SHP77 treated with DMSO at 0.1 percent for 48 hours (cell line): ENCODE measurements at places on chromosomes 3 and 15.

- DNase-seq, result no peak
Observed at GRCh38 chr15:89127054-89127702, 38.9 kb downstream of the ABHD2 start.

- peak; percentile 49 for DNase-seq
Observed at GRCh38 chr15:66253418-66254088, at the start of gene MEGF11. Gene MEGF11 (minus strand): TSS chr15:66253750. CDS start chr15:66128403, 125,347 bp downstream.

- no peak for DNase-seq
Observed at GRCh38 chr3:17075907-17076306, 191.2 kb downstream of the PLCL2 start.

DNA sequence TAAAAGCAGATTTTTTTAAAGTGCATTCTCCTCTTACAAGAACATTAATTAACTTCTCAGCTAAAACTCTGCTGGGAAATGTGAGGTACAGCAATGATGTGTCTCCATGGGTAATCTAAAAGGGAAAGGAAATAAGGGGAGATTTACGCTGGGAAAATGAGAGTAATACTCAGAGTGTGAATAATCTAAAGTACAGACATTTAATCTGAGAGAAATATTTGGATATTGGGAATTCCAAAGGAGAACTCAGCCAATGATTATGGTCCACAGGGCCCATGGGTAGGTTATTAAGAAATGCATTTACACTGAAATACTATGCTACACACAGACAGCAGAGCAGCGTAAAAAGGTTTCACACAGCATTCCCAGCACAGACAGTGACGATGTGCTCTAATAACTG, 229.9 kb downstream of the MAGI1 start:
- no peak for DNase-seq

DNA sequence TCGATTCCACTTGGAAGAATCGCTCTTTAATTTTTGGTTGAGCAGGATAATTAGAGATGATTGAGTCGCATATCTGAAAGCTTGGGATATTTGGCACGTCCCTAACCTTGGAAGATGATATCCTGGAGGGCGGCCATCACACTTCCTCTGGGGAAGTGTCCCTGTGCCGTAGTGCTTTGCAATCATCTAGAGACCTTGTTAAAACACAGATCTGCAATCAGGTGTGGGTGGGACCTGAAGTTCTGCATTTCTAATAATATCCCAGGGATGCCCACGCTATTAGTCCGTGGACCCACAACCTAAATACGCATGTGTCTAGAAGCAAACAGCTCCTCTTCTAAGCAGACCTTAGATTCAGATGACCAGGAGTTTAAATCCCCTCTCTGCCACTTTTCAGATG, 20.5 kb downstream of the MYO1E start:
- DNase-seq, result no peak

DNA sequence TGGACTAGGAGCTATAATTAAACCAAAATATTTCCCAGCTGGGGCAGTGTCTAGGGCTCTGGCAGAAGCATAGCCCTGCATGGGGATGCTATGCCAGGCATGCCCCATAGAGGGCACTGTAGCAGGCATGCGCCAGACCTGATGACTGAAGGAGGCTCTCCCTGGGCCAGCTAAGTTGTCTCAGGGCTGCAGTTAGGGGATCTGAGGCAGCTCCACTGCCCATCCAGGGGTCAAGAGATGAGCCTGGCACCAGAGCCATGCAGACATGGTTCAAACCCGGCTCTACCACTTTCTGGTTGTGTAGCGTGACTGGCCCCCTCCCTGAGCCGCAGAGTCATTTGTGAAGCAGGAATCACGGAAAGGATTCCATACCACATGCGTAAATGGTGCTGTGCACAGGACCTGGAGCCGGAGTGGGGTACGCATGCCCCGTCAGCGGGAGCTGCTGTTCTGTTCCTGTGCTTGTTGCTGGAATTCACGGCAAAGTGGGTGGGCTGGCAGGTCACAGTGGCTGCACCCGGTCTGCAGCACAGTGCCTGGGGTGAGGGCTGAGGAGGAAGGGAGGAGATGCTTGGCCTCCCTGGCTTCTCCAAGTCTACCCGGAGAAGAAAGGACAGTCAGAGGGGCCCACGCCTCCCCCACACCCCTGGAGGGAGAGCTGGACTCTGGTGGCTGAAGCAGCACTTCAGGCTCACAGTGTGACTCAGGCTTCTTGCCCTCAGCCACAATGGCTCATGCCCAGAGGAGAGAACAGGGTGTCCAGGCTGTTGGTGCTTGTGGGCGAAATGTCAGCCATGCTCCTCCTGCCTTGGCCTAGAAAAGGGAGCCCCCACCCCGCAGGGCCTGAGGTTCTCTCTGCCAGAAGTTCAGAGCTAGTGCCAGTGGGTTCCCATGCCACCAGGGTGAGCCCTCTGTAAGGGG, 43.1 kb downstream of the DNASE1L3 start:
- no peak for DNase-seq

- DNase-seq, result no peak
Observed at GRCh38 chr15:42632105-42632675, 56.8 kb downstream of the STARD9 start.

DNA sequence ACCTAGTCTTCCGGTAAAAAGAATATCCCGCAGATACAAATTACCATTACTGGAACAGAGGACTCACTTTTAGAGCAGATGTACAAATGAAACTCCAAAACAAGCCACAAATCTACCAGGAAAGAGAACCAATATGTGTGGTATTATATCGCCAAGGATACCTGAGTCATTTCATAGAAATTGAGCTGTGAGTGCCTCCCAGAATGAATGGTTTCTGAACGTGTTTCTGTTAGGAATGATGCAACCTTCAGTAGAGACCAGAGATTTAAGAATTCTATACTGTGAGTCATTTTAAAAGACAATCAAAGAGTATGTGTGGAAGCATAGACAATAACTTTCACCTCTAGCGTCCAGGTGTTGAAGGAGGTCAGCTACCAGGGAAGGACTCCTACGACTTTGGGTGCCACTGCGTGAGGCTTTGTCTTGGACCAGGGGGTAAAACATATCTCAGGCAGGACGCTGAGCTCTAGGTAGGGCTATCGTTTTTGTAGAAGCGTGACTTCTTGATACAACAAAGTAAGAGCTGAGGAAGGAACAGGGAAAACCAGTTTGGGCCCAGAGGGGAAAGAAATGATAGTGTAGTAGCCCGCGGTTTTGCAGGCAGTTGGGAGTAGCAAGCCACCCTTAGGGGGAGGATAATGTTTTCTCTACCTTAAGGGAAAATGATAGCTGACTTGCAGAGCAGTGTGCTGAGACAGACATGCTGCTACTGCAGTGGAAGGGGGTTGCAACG, 210.4 kb downstream of the TP63 start:
- no peak for DNase-seq

GRCh38 chr3:153247331-153248330, 85.6 kb downstream of the RAP2B start:
- DNase-seq, result no peak

DNA sequence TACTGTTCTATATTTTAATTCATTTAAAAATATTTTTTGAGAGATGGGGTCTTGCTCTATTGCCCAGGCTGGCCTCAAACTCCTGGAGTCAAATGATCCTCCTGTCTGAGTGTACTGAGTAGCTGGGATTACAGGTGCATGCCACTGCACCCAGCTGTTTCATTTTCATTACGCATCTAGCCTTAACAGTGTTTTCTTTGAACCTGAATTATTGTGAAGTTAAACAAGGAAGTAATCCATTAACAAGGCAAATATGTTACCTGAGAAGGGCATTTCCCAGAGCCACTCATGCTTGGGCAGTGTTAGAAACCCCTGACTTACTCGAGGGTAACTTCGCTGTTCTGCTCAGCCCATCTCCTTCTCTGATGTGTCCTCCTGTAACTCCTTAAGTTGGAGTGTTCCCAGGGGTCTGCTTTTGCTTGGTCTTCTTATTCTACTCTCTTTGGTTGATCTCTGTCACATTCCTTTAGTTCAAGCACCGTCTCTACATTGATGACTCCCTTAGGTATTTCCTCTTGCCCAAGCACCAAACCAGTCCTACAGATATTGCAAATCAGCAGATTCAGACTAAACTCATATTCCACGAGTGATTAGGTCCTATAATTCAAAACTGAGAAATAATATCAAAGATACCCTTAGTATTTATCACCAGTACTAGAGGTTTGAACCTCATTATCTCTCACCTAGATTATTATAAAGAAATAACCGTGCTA, 107.9 kb downstream of the STAC start:
- DNase-seq, result no peak

- peak; percentile 9 for DNase-seq
Observed at GRCh38 chr3:71397046-71397445, 186.5 kb downstream of the FOXP1 start.

DNA sequence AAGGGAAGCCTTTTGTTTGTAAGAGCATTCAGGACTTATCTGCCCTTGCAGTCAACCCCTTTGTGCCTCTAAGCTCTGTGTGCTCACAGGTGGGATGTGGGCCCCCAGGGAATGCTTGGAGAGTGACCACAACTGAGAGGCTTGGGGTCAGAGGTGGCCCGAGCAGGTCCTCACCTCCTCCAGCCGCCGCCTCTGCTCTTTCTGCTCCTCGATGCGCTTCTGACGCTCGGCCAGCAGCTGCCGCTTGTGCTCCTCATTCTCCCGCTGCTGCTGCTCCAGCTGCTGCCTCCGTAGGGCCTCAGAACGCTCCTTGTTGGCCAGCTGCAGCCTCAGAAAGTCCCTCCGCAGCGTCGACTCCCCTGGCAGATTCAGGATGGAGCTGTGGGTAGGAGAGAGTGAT, 130.8 kb upstream of the SLC2A2 start:
- peak; percentile 3 for DNase-seq

- no peak for DNase-seq
Observed at GRCh38 chr3:21067031-21067813, 683.8 kb downstream of the ZNF385D start.

- DNase-seq, result no peak
Observed at GRCh38 chr3:39960515-39961191, 151.2 kb downstream of the MYRIP start.

GRCh38 chr3:100141586-100141985, 27.3 kb upstream of the FILIP1L start:
- no peak for DNase-seq

DNA sequence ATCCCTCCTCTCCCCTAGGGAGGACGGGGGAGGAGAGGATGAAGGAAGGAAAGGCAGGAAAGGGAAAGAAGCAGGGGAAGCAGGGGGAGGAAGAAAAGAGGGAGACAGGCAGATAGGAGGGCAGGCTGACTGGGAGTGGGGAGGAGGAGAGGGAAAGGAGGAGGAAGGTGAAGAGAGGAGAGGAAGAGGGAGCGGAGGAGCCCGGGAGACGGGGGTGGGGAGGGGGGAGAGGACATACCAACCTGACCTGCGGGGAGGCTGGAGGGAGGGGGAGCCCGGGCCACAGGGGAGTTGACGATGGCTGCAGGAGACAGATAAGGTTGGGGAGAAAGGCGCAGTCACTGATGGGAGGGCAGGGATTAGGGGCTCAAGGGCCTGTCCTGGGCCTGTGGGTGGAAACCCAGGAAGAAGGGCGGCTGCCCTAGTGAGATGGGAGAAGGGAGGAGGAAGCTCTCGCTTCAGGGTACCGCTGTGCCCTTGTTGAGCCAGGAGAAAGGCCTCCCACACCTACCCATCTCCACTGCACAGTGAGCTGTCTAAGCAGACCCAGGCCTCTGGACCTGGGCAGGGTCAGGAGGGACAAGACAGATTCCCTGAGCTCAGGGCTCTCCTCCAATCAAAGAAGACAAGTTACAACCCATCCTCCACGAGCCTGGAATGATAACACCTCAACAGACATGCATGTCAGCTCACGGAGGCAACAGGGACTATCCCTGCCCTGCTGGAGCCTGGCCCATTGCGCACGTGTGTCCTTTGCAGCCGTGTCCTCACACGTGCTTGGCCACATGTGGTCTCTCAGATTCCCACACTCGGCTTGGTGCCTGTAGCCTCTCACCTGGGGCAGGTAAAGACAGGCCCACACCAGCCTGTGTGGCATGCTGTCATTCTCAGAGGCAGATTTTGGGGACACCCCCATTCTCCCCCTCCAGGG, 27.9 kb downstream of the C3orf18 start:
- no peak for DNase-seq

- no peak for DNase-seq
Observed at GRCh38 chr3:112894258-112894657, 47.6 kb upstream of the CD200R1L start.

- no peak for DNase-seq
Observed at GRCh38 chr15:70741677-70742293, 21.6 kb downstream of the UACA start.

DNA sequence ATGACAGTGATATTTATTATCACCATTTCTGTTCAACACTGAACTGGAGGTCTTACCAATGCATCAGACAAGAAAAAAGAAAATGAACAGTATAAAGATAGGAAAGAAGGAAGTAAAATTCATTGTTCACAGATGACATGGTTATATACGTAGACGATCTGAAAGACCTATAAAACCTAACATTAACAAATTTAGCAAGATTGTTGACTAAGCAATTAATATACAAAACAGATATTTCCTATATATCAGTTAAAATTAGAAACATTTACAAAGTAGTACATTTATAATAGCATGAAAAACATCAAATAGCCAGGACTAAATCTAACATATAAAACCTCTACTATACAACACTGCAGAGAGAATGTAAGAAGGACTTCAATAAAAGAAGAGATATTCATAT, 92.8 kb upstream of the MELTF start:
- no peak for DNase-seq

DNA sequence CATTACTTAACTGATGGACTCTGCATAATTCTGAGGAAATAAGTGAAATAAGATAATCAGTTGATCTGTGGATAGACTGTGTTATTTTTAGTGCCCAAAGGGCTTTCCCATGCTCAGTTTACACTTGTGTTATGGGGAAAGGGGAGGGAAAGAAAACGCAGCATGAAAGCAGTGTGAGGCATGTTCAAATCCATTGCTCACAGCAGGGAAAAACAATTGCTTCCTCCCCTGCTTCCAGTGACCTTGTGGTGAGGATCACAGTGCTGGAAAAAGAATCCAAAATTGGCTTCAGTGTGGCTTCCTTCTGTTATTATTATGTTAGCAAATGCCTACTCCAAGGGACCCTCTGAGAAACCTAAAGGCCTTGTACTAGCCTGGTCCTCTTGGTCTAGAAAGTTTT, 285.1 kb upstream of the CDIN1 start:
- no peak for DNase-seq

DNA sequence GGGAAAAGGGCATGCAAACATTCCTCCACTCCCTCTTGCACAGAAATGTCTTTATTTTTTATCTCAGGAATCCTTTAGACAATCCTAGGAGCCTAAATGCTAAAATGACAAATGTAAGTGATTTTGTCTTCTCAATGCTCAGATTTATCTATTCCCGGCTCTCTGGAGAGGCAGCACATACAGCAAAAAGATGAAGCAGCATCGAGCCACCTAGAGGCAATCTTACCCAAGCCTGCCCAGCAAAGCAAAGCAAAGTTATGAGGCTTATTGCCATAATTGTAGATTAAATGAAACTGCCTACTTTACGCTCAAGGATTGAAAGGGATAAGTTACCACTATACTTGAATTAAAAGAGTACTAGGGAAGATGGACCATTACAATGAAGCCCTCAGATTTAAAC, 750.4 kb upstream of the NR2F2 start:
- no peak for DNase-seq

GRCh38 chr15:67607329-67607728, 64.8 kb downstream of the MAP2K5 start:
- no peak for DNase-seq

- DNase-seq, result no peak
Observed at GRCh38 chr15:67762610-67763368, 62.5 kb upstream of the SKOR1 start.
